ENCODE measurements at places on chromosomes 11 and 22.

DNA sequence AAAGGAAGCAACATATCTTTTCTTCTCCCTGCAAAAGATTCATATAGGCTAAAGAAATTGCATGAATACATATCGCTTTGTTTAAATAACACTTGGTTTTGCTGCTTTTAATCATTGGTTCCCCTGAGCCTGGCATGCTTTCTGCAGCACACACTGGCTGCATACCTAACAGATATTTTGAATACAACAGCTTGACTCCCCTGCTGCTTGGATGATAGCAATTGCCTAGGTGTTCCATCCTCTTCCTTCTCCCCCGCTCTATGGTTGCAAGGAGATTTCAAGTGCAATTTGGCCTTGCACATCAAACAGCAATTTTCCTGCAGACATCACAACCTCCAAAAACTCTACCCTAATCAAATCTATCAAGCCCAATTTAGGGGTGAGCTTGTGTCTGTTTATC, 430.0 kb downstream of the NTM start:
- DNase-seq = no peak

DNA sequence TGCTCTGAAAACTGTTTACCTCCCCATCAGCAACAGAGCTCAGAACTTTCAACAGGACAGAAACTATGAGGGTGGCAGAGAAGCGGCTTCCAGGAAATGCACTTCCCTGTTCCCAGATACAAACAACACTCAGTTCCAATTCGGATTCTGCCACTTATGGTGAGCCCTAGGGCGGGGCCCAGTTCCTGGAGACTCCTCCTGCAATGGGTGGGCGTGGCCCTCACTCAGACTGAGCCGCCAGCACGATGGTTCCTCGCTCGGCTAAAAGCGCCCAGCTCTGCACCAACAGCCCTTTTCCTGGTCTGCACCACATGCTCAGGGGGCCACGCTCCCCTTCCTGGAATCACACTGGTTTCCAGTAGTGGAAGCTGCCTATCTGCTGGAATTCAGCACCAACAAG, 314.1 kb downstream of the CTTN start:
- peak; percentile 9 for DNase-seq

GRCh38 chr11:35619855-35620640, 1.8 kb downstream of the FJX1 start:
- DNase-seq = peak; percentile 26

GRCh38 chr11:131809203-131809918, 438.9 kb downstream of the NTM start:
- no peak for DNase-seq
